ENCODE measurements at places on chromosomes 4 and X.

DNA sequence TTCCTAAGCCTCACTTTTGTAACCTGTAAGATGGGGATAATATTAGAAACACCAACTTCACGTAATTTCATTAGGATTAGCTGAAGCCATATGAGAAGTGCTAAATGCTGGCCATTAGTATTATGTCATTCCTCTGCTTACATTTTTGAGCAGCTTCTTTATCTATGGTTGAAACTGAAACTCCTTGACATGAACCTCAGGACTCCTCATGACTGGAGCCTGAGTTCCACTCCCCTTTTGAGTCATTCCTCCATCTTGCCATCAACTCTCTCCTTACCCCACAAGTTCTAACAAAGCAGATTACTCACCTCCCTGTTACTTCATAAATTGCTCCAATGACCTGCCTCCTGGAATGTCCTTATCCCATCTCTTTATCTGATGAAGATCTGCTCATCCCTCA is 123.2 kb upstream of the KCNIP4 start:
- DNase-seq: no peak

- no peak for DNase-seq
These were observed 9.5 kb upstream of the CENPE start for GRCh38 chr4:103207673-103208072.

DNA sequence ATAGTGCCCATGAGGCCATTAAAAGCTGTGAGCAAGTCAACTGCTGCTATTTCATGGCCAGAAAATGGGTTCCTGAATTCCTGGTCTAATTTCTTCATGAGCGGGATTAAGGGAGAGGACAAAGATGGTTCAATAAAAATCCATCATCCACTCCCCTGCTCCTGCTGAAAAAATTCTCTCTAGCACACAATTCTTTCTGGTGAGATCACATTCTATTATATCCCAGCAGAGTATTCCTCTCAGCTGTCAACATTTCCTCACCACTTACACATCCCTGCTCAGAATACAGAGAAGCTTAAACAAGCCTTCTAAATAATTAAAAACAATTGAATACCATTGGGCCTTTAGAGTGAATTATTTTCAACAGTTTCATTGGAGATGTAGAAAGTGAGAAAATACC is 9.5 kb downstream of the CT47C1 start:
- DNase-seq: no peak

- no peak for DNase-seq
These were observed 106.8 kb downstream of the EIF4E start for GRCh38 chr4:98822144-98822543.

- no peak for DNase-seq
These were observed 69.7 kb downstream of the MCUB start for GRCh38 chr4:109629775-109630174.

- no peak for DNase-seq
These were observed 209.5 kb downstream of the HS6ST2 start for GRCh38 chrX:132748909-132749308.

DNA sequence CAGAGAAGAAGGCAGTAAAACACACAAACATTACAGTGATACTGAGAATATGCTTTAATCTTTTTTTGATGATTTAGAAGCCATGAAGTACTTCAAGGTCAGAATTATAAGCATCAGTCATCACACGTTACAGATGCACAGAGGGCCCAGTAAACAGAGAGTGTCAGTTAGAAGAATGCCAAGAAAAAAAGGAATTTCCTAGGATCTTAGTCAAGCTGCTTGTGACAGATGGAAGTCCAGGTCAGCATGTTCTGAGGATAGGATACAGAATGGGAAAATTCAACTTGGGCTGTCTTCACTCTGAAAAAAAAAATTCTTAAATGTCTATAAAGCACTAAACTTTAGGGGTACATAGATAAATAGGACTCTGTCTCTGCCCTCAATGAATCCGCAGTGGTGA is 38.9 kb downstream of the GATB start:
- no peak for DNase-seq

GRCh38 chr4:177451108-177451500 is 8.9 kb upstream of the AGA start:
- DNase-seq: no peak

DNA sequence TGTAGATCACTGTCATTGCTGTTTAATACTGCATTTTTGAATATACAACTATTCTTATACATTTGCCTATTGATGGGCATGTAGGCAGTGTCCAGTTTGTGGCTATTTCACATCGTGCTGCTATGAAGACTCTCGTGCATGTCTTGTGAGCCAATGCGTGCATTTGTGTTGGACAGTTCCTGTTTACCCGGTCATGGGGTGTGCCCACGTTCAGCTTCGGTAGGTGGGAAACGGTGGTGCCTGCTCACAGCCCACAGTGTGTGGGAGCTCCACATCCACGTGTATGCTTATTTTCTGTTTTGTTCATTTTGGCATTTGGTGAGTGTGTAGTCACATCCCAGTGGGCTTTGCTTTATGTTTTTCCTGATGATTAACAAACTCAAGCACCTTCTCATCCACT is 19.7 kb upstream of the RNF212 start:
- no peak for DNase-seq

DNA sequence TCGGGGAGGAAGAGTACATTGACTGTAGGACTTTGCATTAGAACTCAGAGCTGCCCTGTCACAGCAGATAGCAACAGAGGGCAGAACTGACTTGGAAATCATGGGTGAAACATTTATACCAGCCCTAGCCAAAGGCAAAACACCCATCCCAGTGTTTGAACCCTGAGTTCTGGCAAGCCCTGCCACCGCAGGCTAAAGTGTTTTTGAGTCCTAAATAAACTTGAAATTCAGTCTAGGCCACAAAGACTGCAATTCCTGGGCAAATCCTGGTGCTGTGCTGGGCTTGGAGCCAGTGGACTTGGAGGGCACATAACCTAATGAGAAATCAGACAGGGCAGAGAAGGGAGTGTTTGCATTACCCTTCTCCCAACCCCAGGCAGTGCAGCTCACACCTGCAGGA is 1015.7 kb downstream of the FSTL5 start:
- no peak for DNase-seq

- no peak for DNase-seq
These were observed 35.2 kb upstream of the F9 start for GRCh38 chrX:139495324-139495723.

- no peak for DNase-seq
These were observed 187.3 kb downstream of the MAB21L2 start for GRCh38 chr4:150769248-150769647.

DNA sequence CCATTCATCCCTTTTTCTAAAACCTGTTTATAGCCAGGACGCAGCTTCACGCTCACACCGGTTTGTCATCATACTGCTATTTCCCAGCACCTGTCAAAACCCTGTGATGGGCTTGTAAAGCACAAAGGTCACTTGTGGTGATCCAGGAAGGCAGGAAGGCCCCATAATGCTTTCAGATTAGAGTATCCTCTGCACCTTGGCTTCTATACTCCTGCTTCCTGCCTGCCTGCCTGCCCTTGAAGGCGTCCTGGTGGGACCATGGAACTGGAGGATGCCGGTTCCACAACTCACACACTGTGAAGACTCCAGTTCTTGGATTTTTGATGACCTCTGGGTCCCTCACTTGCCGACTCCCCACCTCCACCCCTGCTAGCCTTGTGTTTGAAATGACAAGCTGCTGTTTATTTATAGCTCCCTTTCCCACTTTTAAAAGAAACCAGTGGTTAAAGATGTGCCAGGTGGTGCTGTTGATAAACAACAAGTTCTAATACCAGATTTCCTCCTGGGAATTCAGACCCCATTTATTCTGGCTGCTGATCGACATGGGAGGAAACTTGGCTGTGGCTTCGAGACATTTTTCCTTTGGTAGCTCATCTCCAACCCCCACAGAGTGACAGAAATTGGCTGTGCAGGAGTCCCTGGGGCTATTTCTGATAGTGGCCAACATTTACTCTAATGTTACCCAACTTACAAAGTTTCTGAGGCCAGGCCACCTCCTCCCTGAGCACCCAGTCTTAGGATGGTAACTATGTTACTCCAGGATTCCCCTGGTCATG is 211.5 kb downstream of the KDR start:
- DNase-seq: no peak

DNA sequence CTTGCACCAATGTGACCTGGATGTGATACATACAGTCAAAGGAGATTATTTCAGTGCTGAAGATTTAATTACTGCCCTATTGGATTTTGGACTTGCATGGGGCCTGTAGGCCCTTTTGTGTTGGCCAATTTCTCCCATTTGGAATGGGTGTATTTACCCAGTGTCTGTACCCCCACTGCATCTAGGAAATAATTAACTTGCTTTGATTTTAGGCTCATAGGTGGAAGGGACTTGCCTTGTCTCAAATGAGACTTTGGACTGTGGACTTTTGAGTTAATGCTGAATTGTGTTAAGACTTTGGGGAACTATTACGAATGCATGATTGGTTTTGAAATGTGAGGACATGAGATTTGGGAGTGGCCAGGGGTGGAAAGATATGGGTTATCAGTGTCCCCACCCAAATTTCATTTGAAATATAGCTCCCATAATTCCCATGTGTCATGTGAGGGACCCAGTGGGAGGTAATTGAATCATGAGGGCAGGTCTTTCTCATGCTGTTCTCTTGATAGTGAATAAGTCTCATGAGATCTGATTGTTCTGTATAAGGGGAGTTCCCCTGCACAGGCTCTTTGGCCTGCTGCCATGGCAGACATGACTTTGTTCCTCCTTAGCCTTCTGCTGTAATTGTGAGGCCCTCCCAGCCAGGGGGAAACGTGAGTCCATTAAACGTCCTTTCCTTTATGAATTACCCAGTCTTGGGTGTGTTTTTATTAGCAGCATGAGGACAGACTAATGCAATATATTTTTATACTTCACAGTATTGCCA is 362.2 kb upstream of the SPANXN4 start:
- DNase-seq: no peak

- no peak for DNase-seq
These were observed 535.1 kb downstream of the FAT4 start for GRCh38 chr4:125849869-125850268.

GRCh38 chrX:121146059-121146628 is 98.7 kb downstream of the GLUD2 start:
- DNase-seq: no peak

- no peak for DNase-seq
These were observed 28.8 kb upstream of the PPP2R2C start for GRCh38 chr4:6501171-6501570.

DNA sequence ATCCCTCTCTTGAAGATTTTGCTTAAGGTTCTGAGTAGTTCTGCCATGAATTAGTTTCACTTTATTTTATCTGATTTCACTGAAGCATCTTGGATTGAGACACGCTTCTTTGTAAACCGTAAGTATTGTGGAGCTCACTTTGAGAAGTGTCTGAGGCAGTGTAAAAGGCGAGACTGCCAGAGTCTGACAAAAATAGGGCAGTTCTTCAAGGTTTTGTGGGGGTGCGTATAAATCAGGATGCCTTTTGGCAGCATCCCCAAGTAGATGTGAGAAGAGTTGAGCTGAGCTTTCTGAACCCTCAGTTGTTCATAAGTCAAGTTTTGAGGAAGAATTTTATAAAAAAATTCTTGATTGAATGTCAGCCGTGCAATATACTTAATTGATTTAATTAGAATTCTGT is 76.3 kb downstream of the RBPJ start:
- DNase-seq: no peak

DNA sequence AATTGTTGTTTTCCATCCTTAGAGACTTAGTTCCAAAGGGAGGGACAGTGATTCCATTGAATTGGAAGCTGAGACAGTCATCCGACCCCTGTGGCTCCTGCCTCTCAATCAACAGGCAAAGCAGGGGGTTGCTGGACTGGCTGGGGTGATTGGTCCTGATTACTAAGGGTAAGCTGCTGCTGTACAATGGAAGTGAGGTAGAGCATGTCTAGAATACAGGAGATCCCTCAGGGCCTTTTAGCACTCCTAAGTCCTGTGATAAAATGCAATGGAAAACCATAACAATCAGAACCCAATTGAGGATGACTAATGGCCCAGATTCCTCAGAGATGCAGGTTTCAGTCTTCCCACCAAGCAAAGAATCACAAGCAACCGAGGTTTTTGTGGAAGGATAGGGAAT is 127.6 kb downstream of the AASDH start:
- DNase-seq: no peak

GRCh38 chr4:165060938-165061337 is 7.3 kb downstream of the TRIM75 start:
- no peak for DNase-seq

GRCh38 chrX:51336584-51336983 is 4.0 kb downstream of the NUDT10 start:
- DNase-seq: no peak

- no peak for DNase-seq
These were observed 74.3 kb upstream of the TEX13D start for GRCh38 chrX:124257924-124258702.

GRCh38 chr4:1544861-1545281 is 138.6 kb upstream of the NKX1-1 start:
- DNase-seq: no peak

DNA sequence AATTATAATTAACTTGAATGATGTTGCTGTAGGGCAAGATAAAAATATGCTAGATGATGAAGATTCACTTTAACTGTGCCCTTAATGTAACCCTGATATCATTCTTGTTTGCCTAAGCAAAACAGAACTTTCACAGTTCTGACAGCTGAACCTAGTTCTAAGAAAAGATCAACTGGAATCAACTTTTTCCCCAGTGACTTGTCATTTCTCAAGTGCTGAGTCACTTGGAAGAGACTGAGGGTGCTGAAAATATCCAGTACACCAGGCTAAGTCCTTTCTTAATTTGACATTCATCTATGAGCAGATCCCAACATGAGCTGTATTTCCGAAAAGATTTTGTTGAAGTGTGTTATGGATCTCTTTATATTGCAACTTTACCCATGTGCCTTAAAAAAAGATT is 140.4 kb downstream of the MID1IP1 start:
- DNase-seq: no peak

DNA sequence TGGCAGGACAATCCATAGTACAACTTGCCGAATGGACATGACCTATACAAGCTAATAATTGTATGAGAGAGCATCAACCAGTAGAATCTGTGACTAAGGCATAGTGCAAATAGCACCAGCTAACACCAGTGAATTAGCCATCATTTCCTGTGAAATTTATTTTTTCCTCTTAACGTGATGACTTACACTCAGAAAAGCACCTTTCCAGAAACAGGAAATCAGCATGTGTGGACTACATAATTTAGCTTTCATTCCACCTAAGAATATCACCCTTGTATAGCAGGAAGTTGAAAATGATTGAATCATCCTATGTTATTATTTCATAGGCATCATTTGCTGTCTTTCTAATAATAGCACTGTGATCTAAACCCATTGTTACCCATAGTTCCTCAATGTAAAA is 1393.4 kb upstream of the PCDH7 start:
- DNase-seq: no peak

DNA sequence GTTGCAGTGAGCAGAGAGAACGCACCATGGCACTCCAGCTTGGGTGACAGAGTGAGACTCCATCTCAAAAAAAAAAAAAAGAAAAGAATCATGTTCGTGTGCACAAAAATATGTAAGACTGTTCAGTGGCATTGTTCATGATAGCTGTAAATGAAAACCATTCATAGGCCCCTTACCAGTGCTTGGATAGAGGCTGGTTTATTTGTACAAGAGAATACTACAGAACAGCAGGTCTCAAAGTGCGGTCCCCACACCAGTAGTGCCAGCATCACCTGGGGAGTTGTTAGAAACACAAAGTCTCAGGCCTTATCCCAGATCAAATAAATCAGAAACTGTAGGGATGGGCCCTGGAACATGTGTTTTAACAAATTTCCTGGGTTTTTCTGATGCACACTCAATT is 12.7 kb upstream of the MRFAP1 start:
- no peak for DNase-seq

Measured in spleen (tissue), 13 donors.